ENCODE measurements at places on chromosomes 12 and 14. TPM values are rescaled to one million over a fixed set of nuclear protein-coding genes. Genes with fewer than 3 reads are reported as not detected.
A peak's percentile ranks its signal among the peaks of the same experiment; 100 is the strongest.

- no peak for DNase-seq
These were observed 21.3 kb downstream of the WSCD2 start for GRCh38 chr12:108150436-108150835.

- no peak for DNase-seq
These were observed 9.4 kb upstream of the MORN3 start for GRCh38 chr12:121678716-121679300.

DNA sequence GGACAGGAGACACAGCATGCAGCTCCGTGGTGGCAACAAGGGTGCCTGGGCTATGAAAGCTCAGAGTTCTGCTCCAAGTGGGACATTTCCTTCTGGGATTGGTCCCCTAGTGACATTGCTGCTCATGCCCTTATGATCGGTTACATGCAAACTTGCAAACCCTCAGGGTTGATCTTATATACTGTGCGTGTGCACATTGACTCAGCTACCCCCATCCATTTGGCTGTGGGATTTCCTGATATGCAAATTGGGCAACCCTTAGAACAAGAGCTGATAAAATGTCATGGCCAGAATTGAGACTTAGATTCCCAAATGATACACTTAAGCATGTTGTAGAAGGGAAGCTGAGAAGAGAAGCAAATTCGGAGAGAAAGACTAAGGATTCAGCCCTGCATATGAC, 72.8 kb upstream of the BDKRB2 start:
- no peak for DNase-seq

GRCh38 chr12:15664491-15664890, 124.7 kb downstream of the EPS8 start:
- no peak for DNase-seq

VWF gene
- 285 TPM for total RNA-seq

DNA sequence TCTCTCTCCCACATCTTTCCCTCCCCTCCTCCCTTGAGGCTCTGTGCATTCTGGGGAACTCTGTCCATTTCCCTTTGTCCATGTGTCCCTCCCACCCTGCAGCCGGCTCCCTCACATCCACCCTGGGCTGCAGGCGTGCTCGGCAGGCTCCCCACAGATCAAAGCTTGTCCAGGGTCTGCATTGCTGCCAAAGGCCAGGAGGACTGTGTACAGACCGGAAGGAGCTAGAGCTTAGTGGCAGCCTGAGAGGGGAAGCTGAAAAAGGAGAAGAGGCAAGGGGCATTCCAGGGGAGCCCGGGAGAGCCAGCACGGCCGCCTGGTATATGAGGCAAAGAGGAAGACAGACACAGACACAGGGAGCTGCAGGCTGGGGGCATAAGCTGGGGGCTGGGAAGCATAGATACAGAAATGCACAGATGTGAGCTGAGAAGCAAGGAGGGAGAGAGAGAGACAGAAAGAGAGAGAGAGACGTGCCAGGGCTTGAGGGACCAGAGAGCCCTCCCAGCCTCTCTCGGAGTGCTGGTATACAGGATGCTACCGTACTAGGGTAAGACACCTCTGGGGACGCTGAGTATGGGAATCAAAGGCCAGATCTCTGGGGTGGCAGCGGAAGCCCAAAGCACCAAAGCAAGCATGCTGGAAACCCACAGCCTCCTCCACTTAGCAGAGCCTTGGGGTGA, 3.3 kb downstream of the CD4 start:
- DNase-seq, result peak; percentile 81

DNA sequence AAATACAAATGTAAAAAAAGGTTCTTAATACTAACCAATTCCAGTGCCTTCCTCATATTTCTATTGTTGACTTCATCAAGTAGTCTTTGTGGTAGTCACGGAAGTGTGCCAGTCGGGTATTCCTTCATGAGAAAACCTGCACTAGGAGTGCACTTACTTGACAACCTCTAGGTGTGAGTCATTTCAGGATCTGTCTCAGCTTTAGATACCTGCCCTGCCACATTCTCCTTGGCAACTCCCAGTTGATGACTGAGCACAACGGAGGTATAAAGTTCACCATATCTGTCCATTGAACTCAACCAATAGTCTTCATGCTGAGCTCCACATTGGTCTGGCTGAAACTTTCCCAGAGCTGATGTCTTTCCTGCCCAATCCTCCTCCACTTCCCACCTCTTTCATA, 215.7 kb downstream of the SYT10 start:
- DNase-seq, result no peak

DNA sequence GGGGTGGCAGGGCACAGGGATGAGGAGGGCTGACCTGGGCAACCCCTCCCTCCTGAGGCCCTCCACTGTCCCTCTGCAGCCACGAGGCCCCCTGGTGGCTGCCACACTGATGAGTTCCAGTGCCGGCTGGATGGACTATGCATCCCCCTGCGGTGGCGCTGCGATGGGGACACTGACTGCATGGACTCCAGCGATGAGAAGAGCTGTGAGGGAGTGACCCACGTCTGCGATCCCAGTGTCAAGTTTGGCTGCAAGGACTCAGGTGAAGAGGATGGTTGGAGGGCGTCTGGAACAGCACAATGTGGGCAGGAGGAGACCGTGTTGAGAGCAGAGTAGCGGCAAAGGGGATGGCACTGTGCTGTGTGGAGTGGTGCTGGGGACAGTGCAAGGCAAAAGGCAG, 25.7 kb upstream of the LRP1-AS start:
- DNase-seq, result no peak

RAPGEF3 gene
- 26.5 TPM for total RNA-seq

DNA sequence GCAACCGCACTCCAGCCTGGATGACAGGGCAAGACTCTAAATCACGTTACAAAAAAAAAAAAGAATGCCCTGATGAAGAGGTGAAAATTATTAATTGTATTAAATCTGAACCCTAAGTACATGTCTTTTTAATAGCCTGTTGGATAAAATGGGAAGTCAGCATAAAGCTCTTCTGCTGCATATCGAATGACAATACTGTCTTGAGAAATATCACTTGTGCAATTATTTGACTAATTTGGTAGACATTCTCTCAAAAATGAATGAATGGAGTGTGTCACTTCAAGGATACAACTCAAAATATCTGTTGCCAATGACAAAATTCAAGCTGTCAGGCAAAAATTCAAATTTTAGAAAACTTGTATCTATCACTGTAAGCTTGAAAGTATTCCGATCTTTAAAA, 38.9 kb downstream of the DNAI7 start:
- DNase-seq, result no peak

DPF3 gene
- 0.74 TPM for total RNA-seq

GRCh38 chr12:62599854-62600437, 133.3 kb downstream of the MON2 start:
- no peak for DNase-seq

DNA sequence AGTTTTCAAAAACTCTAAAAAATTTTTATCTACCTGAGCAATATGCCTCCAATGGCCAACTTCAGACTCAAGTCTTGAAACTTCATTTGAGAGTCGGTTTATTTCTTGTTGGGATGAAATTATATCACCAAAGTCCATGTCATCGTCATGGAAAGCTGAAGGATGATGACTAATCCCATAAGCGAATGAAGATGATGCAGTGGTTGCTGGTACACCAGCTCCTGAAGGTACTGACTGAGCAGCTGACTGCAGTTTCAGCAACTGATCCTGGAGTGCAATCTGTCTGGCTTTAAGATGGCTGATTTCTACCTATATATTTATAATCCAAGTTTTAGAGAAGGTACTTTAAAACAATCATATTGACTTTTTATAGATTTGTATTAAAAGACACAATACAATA, 18.3 kb downstream of the TRIP11 start:
- DNase-seq, result no peak

MYH6 gene
- total RNA-seq, result not detected

GRCh38 chr14:66017927-66018326, 468.2 kb upstream of the CCDC196 start:
- no peak for DNase-seq

CRACR2A gene
- total RNA-seq, result 6.8 TPM

- DNase-seq, result no peak
These were observed 132.9 kb upstream of the SLC35F4 start for GRCh38 chr14:57998766-57999165.

NKX2-8 gene
- total RNA-seq, result 0.91 TPM

DNA sequence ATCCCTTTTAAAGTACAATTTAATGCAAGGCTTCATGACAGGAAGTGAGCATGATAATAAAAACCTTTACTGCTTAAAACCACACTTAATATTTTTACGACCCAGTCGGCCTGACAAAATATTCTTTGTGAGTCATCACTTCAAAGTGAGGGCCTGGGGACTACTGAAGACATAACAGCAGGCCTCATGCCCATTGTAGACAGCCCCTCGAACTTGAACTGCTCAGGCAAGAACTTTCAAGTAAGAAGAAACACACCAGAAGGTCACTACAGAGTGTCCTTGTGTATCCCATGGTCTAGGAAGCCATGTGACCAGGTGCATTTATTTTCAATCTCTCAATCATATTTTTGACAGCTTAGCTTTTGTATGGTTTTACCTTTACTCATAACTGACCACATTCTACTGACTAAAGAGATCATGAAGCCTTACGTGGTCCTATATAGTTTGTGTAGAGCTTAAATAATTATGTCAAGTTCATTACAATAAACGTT, 61.4 kb upstream of the MANSC4 start:
- peak; percentile 23 for DNase-seq

BMP4 gene
- 13.3 TPM for total RNA-seq

- DNase-seq, result no peak
These were observed 117.2 kb downstream of the CALM1 start for GRCh38 chr14:90514015-90514398.

AKAP5 gene
- total RNA-seq, result 1.7 TPM

TMCC3 gene
- total RNA-seq, result 7.8 TPM

GRCh38 chr12:64261813-64262212, 39.7 kb upstream of the KICS2 start:
- DNase-seq, result no peak

GRCh38 chr14:65141523-65141922, 39.2 kb upstream of the MAX start:
- DNase-seq, result no peak

GRCh38 chr12:69130064-69130463, 109.3 kb upstream of the CPSF6 start:
- no peak for DNase-seq

DNA sequence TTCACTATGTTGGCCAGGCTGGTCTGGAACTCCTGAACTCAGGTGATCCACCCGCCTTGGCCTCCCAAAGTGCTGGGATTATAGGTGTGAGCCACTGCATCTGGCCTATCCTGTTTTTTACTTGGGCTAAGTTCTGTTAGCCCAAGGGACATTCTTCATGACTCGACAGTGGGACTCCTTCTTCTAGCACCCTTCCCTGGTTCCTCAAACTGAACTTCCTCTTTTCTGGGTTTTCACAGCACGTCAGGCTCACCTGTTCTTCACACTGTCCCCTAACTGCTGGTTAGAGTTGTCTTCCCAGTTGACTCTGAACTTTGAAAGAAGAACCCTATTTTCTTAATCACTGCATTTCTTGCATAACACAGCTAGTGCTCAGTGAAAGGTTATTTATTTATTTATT, 22.5 kb downstream of the CABP1 start:
- no peak for DNase-seq

GRCh38 chr14:57171903-57172302, 96.8 kb downstream of the EXOC5 start:
- DNase-seq, result no peak

DNA sequence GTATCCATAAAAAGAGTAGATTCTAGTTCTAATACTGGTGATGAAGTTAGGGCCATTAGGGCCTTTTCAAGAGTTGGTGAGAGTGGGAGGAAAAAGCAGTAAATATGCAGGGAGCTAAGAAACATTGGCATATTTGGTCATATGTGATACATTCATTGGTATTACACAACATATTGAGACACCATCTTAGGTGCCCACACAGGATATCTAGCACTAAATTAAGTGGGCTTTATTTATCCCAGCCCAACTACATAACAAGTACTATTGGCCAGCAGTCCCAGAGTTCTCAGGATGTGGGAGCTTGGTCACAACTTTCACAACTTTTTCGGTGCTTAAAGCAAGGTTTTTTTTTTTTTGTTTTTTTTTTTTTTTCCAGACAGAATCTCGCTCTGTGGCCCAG, 2.0 kb upstream of the ING4 start:
- no peak for DNase-seq

DNA sequence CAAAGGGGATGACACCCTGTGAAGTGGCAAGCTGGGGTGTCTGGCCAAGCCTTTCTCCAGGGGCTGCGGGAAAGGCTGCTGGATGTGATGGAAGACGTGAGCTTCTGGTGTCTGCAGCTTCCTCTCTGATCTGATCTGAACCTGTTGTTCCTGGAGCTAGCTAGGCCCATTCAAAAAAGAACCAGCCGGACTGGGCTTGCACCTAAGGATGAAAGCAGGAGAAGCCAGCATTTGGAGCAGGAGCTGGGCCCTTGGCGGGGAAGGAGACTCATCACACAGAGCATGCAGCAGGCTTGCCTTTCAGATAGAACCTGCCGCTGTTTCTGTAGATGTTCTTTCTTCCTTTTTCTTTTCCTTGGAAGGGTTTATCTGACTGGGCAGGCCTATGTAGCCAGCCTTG, 9.5 kb downstream of the RPH3A start:
- DNase-seq, result no peak

GRCh38 chr12:52313926-52314325, 7.3 kb downstream of the KRT83 start:
- DNase-seq, result no peak

MMP14 gene
- total RNA-seq, result 162 TPM

GRCh38 chr14:66216763-66217162, 269.4 kb upstream of the CCDC196 start:
- DNase-seq, result no peak

- peak; percentile 82 for DNase-seq
These were observed 108.5 kb upstream of the ESRRB start for GRCh38 chr14:76267322-76268046.

GRCh38 chr14:49947506-49947905, 54.6 kb downstream of the ARF6 start:
- DNase-seq, result no peak

GRCh38 chr12:40794087-40794486, 101.8 kb downstream of the CNTN1 start:
- no peak for DNase-seq

FGF6 gene
- not detected for total RNA-seq

Data from lung (tissue), 17 donors.